ENCODE measurements at places on chromosomes 1 and 21. TPM values are rescaled to one million over a fixed set of nuclear protein-coding genes. Genes with fewer than 3 reads are reported as not detected.
A peak's percentile ranks its signal among the peaks of the same experiment; 100 is the strongest.

DNA sequence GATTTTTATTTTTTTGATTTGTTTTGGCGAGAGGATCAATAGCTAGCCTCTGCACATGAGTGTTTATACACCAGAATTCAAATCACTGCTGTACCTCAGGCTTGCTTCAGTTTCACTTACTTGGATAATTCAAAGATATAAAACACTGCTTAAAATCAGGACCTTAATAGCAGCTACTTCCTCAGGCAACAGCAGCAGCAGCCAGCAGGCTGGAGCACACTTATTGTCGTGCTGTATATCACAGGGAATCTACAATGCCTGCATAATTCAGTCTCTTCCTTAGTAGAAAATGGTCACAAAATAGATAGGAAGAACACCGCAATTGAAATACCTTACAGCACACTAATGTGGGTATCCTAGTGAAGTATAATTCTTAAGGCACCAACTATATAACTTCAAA lies 497.3 kb downstream of the NEGR1 start:
- DNase-seq = no peak

Gene HRNR
- not detected for total RNA-seq

DNA sequence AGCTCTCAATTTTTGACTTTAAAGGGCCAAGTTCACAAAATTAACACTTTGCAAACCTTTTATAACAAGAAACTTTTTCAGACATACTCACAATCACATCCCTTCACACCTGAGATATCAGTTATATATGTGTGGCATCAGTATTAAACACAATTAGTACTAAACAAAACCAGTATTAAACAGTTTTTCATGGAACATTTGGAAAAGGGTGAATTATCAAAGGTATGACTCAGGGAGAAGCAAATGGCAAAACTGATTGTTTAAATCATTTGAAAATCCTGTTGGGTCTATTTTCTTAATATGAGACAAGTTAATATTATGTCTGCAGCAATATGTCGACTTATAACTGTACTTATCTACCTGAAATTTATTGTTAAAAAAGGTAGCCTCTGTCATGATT lies 587.3 kb downstream of the NEGR1 start:
- DNase-seq = no peak

- DNase-seq = no peak
Measured at GRCh38 chr1:38050397-38051078, 3.9 kb upstream of the POU3F1 start.

Gene FBLIM1
- total RNA-seq = not detected

Gene ZNF648
- not detected for total RNA-seq

GRCh38 chr1:199733125-199733524 lies 294.4 kb upstream of the NR5A2 start:
- DNase-seq = no peak

Gene OR2T33
- total RNA-seq = not detected

Gene MFSD2A
- 1.3 TPM for total RNA-seq

DNA sequence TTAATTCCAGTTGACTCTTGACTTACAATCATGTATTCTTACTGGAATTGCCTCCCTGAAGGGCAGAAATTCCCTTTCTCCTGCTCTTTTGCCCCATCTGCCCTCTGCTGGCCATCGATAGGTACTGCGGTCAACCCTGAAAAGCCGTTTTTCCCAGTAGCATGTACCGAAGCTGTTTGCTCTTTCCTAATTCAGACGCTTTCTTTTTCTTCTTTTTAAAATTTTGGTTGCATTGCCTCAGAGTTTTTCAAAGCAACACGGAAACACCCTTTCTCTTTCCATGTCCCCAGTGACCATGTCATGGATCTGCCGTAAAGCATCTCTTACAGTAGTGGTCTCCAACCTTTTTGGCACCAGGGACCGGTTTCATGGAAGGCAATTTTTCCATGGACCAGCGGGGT lies 164.2 kb upstream of the C1orf21 start:
- DNase-seq = peak; percentile 56

- DNase-seq = no peak
Measured at GRCh38 chr21:38992737-38993136, 187.0 kb downstream of the ETS2 start.

GRCh38 chr1:225700889-225701465 lies 48.1 kb upstream of the ENAH start:
- no peak for DNase-seq

Gene RAD54L
- 1.1 TPM for total RNA-seq

DNA sequence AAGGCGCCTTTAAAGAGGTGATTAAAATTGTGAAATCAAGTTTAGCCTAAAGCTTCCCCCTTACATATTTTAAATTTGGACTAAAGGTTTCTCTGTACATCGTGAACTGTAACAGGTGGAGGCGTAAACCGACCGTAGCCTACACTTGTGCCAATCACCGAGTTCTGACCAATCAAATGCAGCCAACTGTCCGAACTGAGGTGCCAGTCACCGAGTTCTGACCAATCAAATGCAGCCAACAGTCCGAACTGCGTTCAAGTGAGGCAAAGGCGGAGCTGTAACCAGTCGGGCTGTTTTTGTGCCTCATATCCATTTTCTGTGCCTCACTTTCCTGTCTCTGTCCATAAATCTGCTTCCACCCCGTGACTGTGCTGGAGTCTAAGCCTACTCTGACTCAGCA lies 7.4 kb downstream of the TFF1 start:
- no peak for DNase-seq

Gene EPHA8
- total RNA-seq = not detected

DNA sequence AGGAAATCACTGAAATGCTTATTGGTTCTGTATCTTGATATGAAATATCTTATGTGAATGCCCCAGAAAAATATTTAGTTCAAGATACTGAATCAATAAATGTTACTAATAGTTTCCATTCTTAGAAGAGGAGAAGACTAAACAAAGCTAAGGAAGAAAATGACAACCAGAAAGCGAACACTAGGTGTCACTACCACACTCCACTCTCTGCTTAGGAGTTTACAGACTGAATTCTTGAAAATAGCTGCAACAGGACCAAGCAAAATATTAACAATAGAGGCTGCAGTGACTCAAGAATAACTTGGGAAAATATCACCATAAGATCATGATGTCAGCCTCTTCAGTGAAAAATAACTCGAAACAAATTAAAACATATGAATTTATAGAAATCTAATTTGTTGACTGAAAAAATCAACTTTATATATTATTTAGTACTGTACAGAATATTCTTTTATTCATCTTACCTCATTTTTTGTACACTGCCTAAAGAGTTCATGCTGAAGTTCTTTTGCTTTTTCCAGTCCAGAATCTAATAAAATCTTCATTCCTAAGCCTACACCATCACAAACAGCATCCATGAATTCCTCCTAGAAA lies 61.6 kb downstream of the KIF14 start:
- DNase-seq = no peak

Gene KCNJ6
- not detected for total RNA-seq

- no peak for DNase-seq
Measured at GRCh38 chr1:107510347-107510746, 369.5 kb downstream of the NTNG1 start.

Gene RIPK4
- 0.32 TPM for total RNA-seq

GRCh38 chr1:233597489-233597901 lies 16.4 kb upstream of the KCNK1 start:
- DNase-seq = no peak

GRCh38 chr1:109136766-109137165 lies 22.9 kb downstream of the ELAPOR1 start:
- DNase-seq = no peak

DNA sequence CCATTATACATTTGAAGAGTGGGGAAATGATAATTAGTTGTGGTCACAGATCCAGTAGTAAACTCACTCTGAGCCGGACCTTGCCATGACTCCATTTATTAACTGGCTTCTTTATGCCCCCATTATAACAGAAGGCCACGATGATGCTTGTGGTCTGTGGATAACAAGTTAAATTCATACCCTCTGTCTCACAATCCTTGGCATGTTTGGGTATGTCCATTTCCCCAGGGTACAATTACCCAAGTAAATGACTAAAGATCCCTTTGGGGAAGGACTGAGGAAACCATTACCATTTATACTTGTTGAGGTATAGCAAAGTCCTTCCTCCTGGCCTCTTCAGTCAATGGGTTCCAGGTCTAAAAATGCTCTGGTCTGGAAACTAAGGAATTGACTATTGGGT lies 7.3 kb upstream of the USP1 start:
- DNase-seq = no peak

DNA sequence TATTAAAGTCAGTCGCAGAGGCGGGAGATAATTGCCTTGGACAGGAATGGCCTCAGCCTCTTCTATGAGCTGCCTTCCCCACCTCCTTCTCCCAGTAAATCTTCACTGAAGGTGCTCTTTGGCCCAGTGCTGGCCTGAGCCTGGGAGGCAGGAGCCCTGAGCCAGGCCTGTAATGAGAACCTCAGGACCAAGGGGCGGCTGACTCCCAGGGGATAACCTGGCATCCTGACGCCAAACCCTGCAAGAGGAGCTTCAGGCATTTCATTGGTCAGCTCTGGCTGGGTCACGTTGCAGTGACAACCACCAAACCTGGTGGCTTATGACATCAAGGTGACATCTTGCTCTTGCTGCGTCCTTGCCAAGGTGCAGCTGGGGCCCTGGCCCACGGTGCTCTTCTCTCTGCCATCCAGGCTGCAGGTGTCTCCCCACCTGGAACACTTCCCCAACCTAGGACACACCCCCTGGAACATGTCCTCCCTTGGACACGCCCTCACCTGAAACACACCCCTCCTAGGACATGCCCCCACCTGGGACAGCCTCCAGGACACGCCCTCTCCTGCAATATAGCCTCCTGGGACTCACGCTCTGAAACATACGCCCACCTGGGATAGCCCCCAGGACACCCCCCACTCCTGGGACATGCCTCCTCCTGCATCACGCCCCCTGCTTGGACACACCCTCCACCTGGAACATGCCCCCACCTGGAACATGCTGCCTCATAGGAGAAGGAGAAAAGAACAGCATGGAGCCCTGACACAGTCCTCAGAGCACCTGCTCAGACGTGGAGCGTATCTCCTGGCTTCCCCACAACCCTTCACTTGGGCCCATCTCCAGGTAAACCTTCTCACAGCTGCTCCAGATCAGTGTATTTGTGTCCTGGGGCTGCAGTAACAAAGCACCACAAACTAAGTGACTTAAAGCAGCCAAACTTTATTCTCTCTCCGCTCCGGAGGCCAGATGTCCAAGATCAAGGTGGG lies 333.6 kb downstream of the NPHP4 start:
- DNase-seq = no peak

DNA sequence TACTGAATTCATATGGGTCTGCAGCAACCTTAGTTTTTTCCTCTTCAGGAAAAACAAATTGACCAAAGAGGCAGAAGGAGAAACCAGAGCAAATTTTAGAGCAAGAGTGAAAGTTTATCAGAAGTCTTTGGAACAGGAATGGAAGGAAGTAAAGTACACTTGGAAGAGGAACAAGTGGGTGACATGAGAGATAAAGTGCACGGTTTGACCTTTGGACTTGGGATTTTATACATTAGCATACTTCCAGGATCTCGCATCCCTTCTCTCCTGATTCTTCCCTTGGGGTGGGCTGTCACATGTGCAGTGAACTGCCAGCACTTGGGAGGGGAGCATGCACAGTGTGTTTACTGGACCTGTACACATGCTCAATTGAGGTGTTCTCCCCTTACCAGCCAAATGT lies 754.8 kb upstream of the ADAMTS5 start:
- DNase-seq = no peak

DNA sequence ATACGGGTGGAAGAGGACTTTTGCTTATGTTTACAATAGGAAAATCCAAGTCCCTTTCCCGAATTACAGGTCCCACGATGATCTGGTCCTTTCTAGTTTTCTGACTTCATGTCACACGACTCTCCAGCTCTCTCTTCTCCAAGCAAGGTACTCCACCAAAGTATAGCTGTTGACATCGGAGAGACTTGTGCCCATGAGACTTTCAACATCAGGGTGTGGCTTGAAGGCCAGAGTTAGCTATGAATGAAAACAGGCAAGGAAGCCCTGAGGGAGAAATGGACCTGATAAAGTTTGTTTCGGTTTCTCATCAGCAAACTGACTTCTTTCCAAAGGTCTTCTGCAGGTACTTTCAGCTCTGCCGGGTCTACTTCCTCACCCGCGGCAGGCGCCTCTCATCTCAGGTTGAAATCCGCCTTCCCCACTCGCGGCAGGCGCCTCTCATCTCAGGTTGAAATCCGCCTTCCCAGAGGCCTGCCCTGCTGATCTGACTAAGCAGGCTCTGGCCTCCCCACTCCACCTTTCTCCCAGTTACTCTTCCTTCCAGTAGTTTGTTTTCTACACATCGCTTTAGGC lies 2.1 kb upstream of the PER3 start:
- no peak for DNase-seq

Gene PDIK1L
- total RNA-seq = 19.1 TPM

GRCh38 chr21:28875078-28875477 lies 117.6 kb downstream of the LTN1 start:
- no peak for DNase-seq

Gene MCOLN2
- 7.6 TPM for total RNA-seq

- no peak for DNase-seq
Measured at GRCh38 chr21:29511096-29511495, 212.4 kb downstream of the BACH1 start.

GRCh38 chr1:178885869-178886268 lies 15.0 kb upstream of the ANGPTL1 start:
- DNase-seq = no peak

Gene GBP7
- not detected for total RNA-seq

GRCh38 chr21:34158866-34159835 lies 85.8 kb downstream of the MRPS6 start:
- no peak for DNase-seq

GRCh38 chr21:31914472-31914871 lies 41.7 kb downstream of the HUNK start:
- no peak for DNase-seq

DNA sequence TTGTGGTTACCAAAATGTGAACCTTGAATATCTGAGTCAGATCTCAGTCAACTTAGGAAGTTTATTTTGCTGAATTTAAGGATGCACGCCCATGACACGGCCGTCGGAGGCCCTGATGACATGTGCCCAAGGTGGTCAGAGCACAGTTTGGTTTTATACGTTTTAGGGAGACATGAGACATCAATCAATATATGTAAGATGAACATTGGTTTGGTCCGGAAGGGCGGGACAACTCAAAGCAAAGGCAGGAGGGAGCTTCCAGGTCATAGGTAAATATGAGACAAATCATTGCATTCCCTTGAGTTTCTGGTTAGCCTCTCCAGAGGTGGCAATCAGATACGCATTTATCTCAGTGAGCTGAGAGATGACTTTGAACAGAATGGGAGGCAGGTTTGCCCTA lies 1.0 kb upstream of the PRMT2 start:
- no peak for DNase-seq

DNA sequence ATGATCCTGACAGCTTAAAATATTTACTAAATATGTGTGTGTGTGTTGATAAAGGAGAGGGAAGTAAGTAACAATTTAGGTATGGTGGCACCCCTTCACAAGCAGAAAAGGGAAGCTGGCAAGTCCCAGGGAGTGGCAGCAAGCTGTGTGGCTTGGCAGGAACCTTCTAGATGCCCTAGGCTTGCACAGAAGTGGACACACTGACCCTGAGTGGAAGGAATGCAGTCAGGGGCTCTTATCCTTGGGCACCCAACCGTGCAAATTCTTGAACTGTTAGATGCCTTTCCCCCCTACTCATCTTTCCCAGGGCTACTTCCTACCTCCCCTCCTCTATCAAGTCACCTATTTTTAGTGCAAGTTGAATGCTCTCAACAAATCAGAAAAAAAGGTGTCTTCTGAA lies 18.9 kb downstream of the ACP6 start:
- no peak for DNase-seq

GRCh38 chr1:159279773-159280172 lies 22.4 kb upstream of the FCER1A start:
- DNase-seq = no peak

GRCh38 chr1:68675336-68675735 lies 178.5 kb upstream of the DEPDC1 start:
- DNase-seq = no peak

All from T-cell (primary cell).